Fibroblast of skin of left biceps (primary cell): ENCODE measurements at places on chromosomes 2 and 18.

DNA sequence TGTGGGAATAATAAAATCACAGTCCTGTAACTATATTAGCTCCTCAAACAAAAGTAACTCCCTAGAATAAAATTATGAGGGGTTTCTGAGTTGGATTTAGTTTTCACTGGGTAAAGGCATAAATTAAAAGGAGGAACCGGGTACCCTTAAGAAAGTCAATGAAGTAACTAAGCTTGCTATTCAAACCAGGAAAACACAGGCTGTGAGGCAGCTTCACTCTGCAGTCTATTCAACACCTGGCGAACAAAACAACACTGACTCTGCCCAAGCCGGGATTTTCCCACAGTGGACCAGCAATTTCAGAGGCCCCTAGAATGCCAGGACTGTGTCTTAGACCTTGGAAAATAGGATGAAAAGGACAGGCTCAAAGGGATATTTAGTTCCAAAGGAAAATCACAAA, 24.6 kb upstream of the CREB1 start:
- no peak for DNase-seq

DNA sequence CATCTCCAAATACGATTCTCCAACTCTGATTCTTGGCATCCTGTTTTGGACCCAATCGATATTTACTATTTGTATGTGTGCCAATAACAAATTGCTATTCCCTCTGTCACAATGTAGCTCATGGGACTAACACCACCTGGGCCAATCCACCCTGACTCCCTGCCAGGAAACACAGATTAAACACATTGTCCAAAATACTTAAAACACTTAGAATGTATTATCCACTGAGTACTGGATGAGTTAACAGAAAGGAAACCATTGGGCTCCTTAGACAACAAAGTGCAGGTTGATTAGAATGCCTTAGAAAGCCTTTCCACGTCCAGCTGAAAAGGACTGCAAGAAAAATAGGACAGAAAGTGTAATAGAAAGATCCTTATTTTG, 79.4 kb upstream of the ARHGAP28 start:
- DNase-seq = no peak

- no peak for DNase-seq
Observed at GRCh38 chr2:3505771-3506170, 13.6 kb downstream of the ADI1 start.

DNA sequence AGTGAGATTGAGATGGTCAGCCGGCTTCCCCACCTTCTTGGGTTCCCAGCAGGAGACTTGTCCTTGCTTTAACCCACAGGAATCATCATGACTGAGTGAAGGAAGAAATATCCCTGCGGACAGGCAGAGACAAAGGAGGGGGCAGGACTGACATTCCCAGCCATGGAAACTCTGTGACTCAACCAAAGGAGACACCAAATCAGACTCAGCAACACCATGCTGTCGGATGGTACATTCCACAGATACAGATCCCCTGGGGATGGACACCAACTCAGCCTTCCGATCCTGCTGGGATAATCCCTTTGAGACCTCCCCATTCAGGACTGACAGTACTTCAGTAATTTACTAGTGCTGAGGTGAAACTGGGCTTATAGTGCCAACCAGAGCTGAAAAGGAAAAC, 518.3 kb downstream of the XIRP2 start:
- peak; percentile 12 for DNase-seq

- no peak for DNase-seq
Observed at GRCh38 chr2:65076345-65076710, 20.1 kb downstream of the CEP68 start.

- no peak for DNase-seq
Observed at GRCh38 chr18:14941256-14941655, 193.3 kb downstream of the ANKRD30B start.

GRCh38 chr2:225598897-225599296, 199.4 kb downstream of the NYAP2 start:
- peak; percentile 3 for DNase-seq
